ENCODE measurements at places on chromosomes 3 and 15. TPM values are rescaled to one million over a fixed set of nuclear protein-coding genes. Genes with fewer than 3 reads are reported as not detected.

Gene ABI3BP
- 53.3 TPM for total RNA-seq

Gene SLC24A1
- total RNA-seq, result 4.4 TPM

Gene TM2D3
- 30.1 TPM for total RNA-seq

Gene CLRN1
- not detected for total RNA-seq

Gene PGBD4
- 3.3 TPM for total RNA-seq

Gene SLCO3A1
- total RNA-seq, result 0.30 TPM

Gene EXD1
- total RNA-seq, result under 0.01 TPM

Gene ITIH1
- total RNA-seq, result not detected

Gene PLA2G4F
- total RNA-seq, result not detected

Gene ULK3
- total RNA-seq, result 23.5 TPM

Gene COLQ
- 0.23 TPM for total RNA-seq

Gene CD96
- not detected for total RNA-seq

Gene NOX5
- total RNA-seq, result 0.30 TPM

Gene GPR149
- total RNA-seq, result not detected

Gene ADAMTSL3
- under 0.01 TPM for total RNA-seq

Gene CYP8B1
- not detected for total RNA-seq

Gene MEIS2
- total RNA-seq, result 63.4 TPM

Gene FANCD2OS
- total RNA-seq, result not detected

Gene PLA2G4E
- not detected for total RNA-seq

Gene WDR72
- not detected for total RNA-seq

Gene KBTBD13
- not detected for total RNA-seq

Gene P2RY14
- total RNA-seq, result not detected

Gene CACNA2D3
- not detected for total RNA-seq

Gene ACTL6A
- total RNA-seq, result 42.8 TPM

Gene LRRC31
- total RNA-seq, result not detected

Gene B3GALNT1
- total RNA-seq, result 14.0 TPM

Gene LNP1
- total RNA-seq, result 3.3 TPM

Gene RPP25
- 3.6 TPM for total RNA-seq

Gene DNASE1L3
- total RNA-seq, result not detected

Gene MPI
- 68.3 TPM for total RNA-seq

Gene FBXO22
- total RNA-seq, result 87.8 TPM

Gene VWA5B2
- not detected for total RNA-seq

Gene NANOGP8
- not detected for total RNA-seq
